NCI-H1417 treated with DMSO at 0.1 percent for 48 hours (cell line): ENCODE measurements at places on chromosomes 3 and 15.

- DNase-seq: no peak
These were observed 140.7 kb upstream of the PLXND1 start for GRCh38 chr3:129747136-129747535.

DNA sequence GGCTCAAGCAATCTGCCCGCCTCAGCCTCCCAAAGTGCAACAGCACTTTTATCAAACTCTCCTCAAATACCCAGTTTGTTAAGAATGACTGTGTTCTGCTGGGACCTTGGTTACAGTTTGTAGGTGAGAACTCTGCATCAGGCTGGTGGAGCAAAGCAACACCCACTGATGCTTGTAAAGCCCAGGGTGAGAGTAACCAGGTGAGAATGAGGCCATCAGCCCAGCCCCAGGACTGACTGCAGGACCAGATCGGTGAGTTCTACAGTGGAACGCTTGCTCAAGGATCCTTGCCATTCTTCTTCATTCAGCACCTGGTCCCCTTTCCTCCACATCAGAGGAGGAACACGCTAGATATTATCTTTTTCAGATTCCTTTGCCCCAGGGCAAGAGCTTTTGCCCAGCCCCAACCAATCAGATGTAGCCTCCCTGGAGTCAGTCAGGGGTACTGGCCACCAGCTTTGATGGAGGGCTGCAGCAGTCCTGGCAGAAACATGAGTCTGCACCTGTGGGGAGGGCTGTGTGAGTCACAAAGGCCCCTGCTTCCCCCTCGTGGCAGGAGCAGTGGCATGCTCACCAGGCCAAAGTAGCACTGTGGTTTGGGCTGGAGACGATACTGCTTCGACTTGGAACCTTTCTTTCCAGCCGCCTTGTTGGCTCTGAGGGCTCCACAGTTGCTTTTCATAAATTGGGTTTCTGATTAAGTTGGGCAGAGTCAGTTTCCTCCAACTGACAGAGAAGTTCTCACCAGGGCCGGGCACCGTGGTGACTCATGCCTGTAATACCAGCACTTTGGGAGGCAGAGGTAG, 3.5 kb upstream of the SHISA5 start:
- DNase-seq: no peak

GRCh38 chr3:124700880-124701684, 29.2 kb upstream of the UMPS start:
- DNase-seq: no peak

DNA sequence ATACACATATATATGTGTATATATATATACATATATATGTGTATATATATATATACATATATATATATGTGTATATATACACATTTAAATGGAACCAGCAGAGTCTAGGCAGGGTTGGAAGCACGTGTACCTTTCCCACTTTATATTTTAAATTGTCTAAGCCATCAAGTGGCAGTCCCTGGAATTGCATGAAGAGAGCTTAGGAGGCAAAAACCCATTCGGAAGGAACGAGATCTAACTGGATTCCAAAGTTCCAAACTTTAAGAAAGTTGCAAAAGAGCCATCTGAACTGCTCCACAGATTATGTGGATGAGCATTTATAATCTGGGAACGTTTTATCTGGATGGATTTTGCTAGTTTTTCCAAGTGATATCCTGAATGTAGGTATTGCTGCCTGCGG, 186.5 kb downstream of the FOXP1 start:
- DNase-seq: no peak

DNA sequence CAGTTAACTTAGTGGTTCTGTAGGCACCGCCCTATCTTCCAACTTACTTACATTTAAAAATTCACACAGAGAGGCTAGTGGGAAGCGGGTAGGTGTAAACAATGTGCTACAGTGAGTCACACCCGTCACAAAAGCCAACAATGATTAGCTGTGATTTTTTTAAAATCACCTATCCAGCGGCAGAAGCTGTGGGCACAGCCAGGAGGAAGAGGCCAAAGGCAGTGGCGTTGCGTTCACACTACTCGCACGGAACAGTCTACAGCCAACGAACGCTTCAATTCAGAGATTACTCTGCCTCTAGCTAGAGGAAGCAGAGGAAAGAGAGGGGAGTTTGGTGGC, 2.5 kb upstream of the NLGN1 start:
- DNase-seq: no peak

GRCh38 chr3:17181413-17181907, 296.7 kb downstream of the PLCL2 start:
- no peak for DNase-seq

DNA sequence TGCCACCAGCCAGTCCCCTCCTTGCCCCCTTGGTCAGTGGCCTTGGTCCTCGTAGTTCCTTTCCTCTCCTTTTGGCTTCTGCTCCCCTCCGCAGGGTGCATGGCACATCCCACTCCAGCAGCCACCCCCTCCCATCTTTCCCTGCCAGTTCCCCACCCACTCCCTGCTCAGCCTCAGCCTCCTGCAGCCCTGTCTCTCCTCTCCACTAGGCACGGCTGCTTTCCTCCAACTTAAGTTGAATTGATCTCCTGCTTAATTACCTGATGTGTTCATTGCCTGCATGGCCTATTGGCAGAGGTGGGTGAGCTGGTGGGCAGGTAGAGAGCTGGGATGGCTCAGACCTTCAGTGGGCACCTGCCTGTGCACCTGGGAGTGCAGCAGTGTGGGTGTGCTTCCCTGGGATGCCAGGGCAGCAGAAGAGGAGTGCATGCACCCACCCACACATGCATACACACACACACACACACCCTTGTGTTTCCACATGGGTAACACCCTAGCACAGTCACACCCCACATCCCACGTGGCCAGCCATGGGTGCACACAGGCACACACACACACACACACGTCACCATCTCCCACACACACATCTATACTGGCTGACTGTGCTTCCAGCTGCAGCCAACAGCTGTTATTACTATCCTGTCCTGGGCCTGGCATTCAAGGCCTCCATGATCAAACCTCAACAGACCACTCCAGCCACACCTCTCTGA, 30.9 kb downstream of the C3orf18 start:
- DNase-seq: no peak

DNA sequence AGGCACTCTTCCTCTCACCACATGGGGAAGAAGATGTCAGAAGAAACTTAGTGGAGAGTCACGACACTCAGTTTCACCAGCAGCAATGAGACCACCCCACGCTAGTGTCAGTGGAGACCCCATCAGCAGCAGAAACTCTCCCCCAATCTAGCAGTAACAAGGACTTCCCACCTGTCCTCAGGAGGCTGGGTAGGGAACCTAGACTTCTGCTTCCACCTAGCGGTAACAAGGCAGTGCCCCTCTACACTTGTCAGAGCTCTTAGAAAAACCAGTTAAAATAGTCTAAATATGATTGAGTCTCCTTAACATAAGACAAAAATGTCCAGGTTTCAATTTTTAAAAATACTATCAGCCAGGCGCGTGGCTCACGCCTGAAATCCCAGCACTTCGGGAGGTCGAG, 57.3 kb downstream of the TRAT1 start:
- no peak for DNase-seq

DNA sequence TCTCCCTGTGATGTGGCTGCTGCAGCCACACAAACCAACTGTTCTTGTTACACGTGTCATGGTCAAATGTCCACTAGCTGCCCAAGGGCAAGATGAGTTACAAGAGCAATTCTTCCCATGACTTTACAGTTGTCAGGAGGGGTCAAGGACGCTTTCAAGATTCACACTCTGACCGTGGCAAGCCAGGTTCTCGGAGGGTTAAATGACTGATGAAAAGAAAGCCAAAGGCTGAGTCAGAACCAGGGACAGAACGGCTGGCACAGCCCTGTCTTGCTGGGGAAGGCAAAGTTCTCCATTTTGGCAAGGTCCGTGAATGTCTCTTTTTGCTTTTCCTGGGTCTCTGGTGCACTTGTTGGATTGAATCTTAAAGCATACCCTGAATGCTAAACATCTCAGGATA, 364.5 kb upstream of the ICE2 start:
- DNase-seq: no peak

DNA sequence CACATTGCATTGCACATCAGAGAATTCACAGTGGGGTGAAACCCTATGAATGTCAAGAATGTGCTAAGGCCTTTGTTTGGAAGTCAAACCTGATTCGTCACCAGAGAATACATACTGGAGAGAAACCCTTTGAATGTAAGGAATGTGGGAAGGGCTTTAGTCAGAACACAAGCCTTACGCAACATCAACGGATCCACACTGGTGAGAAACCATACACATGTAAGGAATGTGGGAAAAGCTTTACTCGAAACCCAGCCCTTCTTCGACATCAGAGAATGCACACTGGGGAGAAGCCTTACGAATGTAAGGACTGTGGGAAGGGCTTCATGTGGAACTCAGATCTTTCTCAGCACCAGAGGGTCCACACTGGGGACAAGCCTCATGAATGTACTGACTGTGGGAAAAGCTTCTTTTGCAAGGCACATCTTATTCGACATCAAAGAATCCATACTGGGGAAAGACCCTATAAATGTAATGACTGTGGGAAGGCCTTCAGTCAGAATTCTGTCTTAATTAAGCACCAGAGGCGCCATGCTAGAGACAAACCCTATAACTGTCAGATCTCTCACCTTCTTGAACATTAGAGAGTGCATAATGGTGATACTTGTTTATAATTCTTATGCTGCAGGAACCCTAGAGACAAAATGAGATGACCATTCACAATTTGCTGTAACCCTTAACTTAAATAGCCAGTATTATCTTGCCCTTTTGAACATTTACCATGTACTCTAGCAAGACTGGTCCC, 9.0 kb downstream of the ZNF662 start:
- DNase-seq: no peak

DNA sequence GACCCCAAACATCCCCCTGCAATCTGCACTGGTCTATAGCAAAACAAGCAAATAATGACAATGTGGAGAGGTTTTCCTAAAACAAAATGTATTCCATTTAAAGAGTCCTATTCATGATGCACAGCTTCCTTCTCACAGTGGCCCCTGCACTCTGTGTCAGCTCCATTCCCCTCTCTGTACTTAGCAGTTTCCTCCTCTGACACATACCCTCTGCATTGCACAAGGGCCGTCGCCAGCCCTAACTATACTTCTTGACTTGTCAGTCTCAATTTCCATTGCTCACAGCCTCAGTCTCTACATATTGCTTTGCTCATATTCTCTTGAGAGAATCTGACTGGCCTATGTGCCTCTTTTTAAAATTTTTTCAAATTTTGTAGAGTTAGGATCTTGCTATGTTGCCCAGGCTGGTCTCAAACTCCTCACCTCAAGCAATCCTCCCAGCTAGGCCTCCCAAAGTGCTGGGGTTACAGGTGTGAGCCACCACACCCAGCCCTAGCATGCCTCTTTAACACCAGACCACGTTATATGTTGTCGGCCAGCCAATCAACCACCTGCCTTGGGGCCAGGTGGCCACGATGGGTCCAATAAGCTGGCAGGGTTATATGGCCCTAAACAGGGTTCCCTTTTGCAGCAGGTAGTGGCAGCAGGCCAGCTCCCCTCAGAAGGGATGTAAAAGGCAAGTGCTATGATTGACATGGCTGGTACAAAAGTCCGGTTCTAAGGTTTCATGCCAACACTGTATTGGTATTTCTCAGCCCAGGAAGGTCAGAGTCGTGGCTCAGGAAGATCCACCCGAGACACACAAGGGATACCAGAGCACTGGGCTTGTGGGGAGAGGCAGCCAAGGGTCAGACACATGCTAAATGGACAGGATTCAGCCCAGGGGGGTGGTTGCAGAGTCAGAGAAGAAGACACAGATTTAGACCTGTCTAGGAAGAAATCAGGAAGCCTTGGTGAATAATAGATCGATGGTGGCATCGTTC, 59.0 kb upstream of the SMAD3 start:
- DNase-seq: no peak

DNA sequence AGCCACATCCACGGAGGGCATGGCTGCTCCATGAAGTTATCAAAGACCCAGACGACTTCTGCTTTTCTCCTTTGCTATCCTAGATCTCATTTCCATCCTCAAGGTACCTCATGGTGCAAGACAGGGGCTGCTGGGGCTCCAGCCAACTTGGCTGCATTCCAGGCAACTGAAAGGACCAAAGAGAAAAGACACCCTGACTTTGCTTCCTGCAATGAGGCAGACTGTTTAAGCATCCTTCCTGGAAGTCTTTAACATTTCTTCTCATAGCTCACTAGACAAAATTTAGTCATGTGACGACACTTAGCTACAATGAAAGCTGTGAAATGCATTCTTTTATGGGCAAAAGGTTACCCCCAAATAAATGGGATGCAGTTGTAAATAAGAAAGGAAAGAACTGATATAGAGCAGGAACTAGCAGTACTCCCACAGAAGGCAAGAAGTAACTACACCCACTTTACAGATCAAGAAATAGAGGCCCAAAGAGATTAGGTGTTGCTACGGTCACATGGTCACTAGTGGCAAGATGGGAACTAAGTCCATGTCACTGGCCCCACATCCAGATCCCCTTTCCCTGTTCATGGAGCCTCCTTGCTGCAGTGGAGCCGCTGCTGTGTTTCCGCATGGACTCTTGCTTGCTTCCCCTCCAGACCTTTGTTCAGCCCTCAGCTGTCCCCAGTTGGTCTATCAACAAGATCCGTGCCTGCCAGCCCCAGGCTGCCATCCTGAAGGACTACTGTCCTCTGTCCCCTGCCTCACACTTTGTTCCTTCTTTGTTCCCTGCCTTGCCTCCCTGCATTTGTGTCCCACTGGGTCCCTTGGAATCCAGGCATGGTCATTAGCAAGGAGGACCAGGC, 107.0 kb downstream of the XXYLT1 start:
- DNase-seq: no peak

DNA sequence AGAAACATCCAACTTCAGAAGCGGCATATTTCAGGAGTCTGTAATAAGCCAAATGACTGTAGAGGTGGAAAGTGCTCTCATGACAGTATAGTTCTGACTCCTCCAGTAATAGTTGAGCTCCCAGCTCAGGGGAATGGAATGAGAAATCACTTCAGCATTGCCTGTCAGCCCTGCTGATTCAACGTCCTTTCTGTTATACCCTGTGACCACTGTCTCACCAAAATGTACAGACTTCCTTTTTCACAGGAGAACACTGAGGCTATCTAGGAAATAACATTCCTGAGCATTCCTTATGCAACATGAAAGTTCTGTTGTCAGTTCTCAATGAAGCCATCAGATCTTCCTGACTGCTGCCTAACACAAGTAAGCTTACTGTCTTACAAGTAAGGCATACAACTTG, 284.5 kb upstream of the MME start:
- DNase-seq: no peak
